ENCODE measurements at places on chromosomes 11 and 22.

GRCh38 chr11:70527046-70527395 lies 128.7 kb downstream of the CTTN start:
- DNase-seq, result no peak

GRCh38 chr11:22169833-22170232 lies 23.1 kb upstream of the ANO5 start:
- no peak for DNase-seq

DNA sequence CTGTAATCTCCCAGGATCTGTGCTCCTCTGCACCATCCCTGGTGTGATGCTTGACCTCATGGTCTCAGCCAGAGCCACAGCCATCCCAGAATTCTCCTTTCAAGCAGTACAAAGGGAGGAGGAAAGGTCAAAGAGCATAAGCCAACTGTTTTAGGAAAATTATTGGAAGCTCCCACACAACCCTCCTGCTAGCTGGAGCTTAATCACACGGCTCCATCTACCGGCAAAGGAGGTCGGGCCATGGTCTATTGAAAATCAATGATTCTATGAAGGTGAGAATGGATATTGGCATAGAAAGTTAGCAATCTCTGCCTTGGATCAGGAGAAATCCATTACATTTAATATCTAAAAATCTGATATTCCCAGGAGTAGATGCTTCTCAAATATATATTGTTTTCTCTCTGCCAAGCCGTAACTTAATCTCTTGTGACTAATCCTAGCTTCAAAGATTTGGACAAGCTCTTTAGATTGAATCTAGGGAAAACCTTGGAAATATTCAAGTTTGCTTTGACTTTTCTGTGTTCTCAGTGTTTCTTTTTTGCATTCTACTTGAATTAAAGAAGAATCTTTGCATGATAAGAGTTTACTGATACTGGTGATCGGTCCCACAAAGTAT lies 259.6 kb downstream of the NTM start:
- DNase-seq, result no peak

- no peak for DNase-seq
Measured at GRCh38 chr11:45102361-45102809, 44.1 kb upstream of the PRDM11 start.

DNA sequence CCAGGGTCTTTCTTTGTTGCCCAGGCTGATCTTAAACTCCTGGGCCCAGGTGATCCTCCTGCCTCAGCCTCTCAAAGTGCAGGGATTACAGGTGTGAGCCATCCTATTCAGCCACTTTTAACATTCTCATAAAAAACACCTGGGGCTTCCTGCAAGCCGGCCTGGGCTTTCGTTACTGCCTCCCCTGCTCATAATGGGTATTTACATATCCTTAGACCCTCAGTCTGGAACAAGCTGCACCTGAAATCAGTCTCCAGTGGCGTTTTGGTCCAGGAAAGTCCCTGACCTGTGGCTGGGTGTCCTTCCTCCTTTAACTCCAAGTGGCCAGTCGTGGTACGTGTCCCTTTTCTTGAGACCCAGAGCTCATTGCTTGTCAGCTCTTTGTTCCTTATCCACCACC lies 320.7 kb downstream of the TMEM135 start:
- DNase-seq, result no peak

DNA sequence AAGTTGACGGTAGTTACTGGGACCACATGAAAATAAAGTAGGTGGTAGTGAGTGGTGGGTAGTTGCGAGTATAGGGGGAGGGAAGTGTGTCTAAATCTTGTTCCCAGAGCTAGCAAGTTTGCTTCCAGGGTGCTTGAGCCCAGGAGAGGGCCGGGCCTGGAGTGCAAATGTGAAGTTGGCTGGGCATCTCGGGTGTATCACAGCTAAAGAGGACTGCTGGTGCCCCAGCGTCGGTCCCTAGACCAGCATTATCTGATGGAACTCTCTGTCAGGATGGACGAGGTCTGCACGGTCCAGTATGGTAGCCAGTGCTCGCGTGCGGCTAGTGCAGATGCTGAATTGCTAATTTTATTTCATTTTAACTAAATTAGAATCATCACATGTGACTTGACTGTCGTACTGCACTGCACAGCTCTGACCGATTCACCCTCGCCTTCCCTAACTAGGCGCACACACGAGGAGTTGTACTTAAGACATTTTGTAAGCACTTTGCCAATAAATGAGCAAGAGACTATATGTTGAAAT lies 75.4 kb downstream of the ARHGAP8 start:
- DNase-seq, result no peak

GRCh38 chr11:110094298-110095285 lies 1.4 kb downstream of the ZC3H12C start:
- no peak for DNase-seq

GRCh38 chr11:104148074-104148473 lies 15.9 kb downstream of the PDGFD start:
- no peak for DNase-seq
